ENCODE measurements at places on chromosomes 7 and 10.

DNA sequence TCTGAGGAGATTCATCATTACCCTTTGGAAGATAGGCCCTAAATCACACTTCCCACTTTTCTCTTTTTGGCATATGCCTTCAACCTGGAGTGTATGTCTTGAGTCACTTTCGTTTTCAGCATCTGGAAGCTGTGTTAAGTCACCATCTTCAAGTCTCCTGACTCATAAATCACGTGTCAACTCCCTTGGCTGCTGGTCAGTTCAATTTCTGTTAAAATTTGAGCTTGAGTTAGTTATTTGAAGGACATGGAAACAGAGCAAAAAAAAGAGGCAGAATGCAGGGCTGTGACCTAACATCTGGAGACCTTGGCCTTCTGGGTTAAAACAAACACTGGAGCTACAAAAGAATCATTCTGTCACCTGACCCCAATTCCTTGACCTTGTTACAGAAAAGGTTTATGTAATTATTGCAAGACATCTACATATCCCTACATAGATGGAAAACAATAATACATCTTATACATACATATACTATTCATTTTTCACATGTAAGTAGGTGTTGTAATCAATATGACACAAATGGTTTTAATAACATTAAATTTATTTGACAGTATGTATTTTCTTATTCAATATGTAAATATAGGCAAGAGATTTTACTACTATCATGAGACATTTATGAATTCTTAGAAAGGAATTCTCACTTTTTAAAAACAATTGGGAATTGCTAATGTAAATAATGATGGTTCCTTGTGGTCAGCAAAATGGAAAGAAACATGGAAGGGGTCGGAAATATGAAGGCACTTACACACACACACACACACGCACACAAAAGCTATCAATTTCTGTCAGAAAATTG is 169.7 kb upstream of the PHYHIPL start:
- DNase-seq = no peak

GRCh38 chr7:116210345-116211005 is at the start of gene TES:
TES (plus strand) TSS chr7:116210539; CDS start chr7:116210708, 169 bp downstream.
- DNase-seq = peak; percentile 77

DNA sequence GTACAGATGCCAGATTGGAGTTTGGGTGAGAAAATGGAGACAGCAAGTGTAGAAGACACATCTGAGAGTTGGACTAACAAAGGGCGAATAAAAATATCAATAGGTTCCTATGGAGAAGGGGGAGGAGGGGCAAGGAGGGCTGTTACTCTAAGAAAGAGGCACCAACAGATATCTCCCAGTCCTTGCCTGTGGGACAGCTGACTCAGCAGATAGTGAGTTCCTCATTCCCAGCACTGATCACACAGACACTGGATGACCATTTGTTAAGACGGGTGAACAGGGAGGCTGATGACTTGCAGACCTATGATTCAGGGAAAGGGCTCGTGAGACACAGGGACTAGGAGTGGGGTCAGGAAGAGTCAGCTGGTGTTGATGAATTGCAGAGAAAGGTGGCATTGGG is 5.7 kb upstream of the PRR15 start:
- DNase-seq = no peak

DNA sequence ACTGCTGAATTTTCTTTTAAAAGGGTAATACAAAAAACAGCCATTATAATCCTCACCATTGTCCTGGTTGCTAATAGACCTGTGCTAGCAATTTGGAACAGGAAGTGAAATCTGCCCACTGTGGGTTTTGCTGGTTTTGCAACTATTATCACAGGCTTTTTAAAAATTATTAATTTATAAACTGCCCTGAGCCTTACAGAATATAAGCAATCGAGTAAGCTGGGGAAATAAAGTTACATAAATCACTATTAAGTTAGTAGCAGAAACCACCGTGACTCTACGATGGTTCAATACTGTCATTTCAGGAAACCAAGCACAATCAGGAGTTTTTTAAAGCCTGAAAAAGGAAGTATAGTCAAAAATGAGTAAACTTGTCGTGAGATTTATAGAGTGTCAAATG is 62.3 kb downstream of the TMEM26 start:
- DNase-seq = no peak

- no peak for DNase-seq
Observed at GRCh38 chr10:86064219-86064618, 302.4 kb downstream of the GRID1 start.

GRCh38 chr10:70838270-70838805 is 22.6 kb downstream of the SGPL1 start:
- no peak for DNase-seq

DNA sequence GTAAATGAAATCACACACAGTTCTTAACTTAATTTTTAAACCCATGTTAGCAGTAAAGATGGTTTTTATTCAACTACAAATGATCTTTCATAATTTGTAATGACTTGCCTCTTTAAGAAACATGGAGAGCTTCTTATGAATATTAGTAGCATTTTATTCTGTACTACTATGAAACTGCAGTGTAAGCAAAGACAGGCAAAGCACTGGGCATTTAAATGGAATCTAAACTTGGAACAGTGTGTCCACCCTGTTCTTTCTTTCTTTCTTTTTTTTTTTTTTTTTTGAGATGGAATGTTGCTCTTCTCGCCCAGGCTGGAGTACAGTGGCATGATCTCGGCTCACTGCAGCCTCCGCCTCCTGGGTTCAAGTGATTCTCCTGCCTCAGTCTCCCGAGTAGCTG is 740.4 kb upstream of the IGFBP3 start:
- DNase-seq = no peak

DNA sequence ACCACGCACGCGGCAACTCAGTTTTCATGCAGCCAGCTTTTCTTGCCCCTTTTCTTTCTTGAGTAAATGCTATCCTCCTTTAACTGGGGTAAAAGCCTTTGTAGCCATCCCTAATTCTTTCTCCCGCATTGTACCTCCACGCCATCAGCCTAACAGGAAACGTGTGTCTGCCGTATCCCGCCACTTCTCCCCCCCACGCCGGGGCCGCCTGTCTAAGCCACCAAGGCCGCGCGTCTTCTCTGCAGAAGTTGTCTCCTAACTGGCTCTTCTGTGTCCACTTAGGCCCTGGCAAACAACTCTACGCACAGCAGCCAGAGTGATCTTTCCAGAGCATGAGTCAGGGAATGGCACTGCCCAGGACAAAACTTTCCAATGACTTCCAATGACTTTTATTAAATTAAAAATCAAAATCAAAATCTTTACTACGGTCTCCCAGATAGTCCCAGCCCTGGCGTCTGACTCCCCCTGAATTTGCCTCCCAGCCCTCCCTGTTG is 74.6 kb downstream of the XRCC2 start:
- no peak for DNase-seq

GRCh38 chr7:6250364-6250833 is 22.0 kb downstream of the CYTH3 start:
- no peak for DNase-seq

- DNase-seq = peak; percentile 14
Observed at GRCh38 chr7:98137826-98138151, 31.1 kb downstream of the LMTK2 start.

DNA sequence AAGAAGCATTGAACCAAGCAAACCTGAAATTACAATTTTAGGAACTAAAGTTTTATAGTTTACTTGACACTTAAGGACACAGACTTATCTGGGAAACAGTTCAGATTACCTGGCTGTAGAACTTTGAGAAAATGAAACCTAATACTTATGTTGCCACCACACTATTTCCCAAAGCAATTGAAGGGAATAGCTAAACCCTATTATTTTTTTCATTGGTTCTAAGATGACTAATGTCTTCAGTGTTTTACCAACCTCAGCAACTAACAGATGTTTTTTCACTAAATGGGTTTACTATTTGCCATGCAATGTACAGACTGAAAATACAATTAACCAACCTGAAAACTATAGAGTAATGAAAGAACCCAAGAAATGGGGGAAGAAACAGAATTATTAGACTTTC is 689.6 kb downstream of the SORCS1 start:
- DNase-seq = no peak

- DNase-seq = no peak
Observed at GRCh38 chr7:105913947-105914346, 37.5 kb upstream of the ATXN7L1 start.

- DNase-seq = no peak
Observed at GRCh38 chr10:95253007-95253406, 37.8 kb downstream of the PDLIM1 start.

DNA sequence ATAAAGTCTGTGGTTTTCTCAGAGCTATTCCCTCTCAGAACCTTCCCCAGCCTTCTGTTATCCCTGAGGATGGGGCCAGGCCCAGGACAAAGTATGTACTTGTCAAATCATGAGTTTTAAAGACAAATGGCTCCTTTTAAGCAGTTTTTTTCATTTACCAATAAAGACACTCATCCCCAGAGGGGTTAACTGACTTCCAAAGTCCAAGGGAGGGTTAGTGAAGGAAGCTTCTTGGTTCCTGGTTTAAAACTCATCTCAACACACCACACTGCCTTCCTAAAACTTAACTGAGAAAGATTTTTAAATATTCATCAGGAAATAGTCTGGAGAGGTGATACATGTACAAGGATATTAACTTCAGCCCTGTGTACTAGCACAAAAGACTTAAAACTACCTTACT is 15.9 kb downstream of the NMT2 start:
- DNase-seq = no peak

GRCh38 chr7:150860291-150860977 is 8.1 kb downstream of the AOC1 start:
- no peak for DNase-seq

DNA sequence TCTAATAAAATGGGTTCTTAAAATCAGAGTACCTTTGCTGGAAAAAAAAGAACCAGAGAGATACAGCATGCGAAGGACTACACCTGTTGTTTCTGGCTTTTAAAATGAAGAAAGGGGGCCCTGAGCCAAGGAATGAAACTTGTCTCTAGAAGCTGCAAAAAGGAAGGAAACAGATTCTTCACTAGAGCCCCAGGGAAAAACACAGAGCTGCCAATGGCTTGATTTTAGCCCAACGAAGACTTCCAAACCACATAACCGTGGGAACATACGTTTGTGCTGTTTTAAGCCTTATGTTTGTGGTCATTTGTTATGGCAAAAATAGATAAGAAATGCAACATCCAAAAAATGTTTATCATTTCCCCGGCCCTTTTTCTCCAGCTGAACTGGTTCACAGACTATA is 780.0 kb downstream of the SORCS1 start:
- DNase-seq = no peak

- no peak for DNase-seq
Observed at GRCh38 chr10:116545756-116546155, at the start of gene PNLIP. PNLIP (plus strand) TSS chr10:116545931; CDS start chr10:116546093, 162 bp downstream.

DNA sequence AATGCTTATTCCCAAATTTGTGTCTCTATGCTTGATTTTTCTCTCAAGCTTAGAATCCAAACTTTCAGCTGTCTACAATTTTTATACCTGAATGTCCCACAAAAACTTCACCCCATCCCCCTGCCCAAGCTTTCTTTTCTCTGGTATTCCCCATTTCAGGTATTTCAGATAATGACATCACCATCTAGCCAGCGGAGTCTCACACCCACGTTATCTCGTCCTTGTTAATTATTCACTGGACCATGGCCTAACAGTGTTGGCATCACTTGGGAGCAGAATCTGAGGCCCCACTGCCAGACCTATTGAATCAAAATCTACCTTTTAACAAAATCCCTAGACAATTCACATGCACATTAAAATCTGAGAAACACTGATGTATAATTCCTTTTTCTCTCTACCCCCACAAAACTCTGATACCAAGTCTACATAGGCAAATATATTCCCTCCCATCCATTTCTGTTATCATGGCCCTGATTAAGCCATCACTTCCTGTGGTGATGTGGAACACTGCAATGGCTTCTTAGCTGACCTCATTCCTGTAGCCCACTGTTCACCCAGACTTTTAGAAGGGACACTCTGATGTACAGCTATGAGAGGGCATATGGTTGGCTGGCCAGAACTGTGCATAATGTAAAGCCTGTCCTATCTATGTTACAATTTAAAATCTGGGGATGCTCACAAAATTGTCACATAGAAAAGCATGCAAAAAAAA is 31.4 kb downstream of the ZNF438 start:
- DNase-seq = no peak

DNA sequence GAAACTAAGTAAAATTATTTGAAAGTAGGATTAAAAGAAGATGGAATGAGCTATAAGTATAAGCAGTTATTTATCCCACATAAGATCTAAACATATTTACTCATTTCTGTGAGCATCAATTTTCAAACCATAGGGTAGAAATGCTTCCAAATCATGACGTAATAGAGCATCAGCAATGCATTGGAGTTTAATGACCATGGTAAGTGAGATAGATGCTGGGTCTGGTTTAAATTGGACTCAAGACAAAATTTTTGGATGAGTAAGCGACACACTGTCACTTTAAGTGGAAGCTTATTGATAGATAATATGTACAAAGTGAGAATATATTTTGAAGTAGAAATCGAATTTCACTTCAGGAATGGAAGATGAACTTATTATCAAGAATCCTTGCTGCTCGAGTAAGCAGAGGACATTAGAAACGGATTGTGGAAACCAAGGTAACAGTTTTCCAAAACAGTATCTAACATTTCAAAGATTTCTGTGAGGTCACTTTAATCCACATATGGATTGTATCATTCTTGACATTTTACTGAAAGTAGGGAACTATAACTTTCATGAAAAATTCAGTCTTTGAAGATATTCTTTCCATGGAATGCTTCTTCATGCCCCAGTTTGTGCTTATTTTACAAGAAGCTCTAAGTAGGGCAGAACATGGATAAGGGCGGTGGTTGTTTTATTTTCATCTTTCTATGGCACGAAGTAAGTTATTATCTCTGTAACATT is 85.8 kb downstream of the AGMO start:
- DNase-seq = no peak

GRCh38 chr7:114081606-114082425 is 163.0 kb upstream of the PPP1R3A start:
- peak; percentile 30 for DNase-seq

DNA sequence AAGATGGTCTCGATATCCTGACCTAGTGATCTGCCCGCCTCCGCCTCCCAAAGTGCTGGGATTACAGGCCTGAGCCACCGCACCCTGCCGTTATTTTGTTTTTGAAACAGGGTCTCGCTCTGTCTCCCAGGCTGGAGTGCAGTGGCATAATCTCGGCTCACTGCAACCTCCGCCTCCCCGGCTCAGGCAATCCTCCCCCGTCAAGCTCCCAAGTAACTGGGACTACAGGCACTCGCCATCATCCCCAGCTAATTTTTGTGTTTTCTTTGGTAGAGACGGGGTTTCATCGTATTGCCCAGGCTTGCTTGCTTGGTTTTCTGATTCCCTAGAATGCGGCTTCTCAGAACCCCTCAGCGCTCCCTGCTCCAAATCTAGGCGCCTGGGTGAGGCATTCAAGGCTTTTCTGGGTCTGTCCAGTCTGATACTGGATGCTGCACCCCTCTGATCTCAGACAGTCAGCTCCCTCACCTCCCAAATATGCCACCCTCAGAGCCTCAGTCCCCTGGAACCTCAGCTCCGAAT is 1.3 kb downstream of the TFR2 start:
- no peak for DNase-seq

Measured in CD4-positive, alpha-beta T cell treated with Interleukin-12 subunit alpha and Interleukin-12 subunit beta, for 1 hour (primary cell).